ENCODE measurements at places on chromosomes 3 and 15. TPM values are rescaled to one million over a fixed set of nuclear protein-coding genes. Genes with fewer than 3 reads are reported as not detected.

The ITIH4 gene
- total RNA-seq = 5.0 TPM

The RAMAC gene
- 13.9 TPM for total RNA-seq

The GUCA1C gene
- 5.8 TPM for total RNA-seq

DNA sequence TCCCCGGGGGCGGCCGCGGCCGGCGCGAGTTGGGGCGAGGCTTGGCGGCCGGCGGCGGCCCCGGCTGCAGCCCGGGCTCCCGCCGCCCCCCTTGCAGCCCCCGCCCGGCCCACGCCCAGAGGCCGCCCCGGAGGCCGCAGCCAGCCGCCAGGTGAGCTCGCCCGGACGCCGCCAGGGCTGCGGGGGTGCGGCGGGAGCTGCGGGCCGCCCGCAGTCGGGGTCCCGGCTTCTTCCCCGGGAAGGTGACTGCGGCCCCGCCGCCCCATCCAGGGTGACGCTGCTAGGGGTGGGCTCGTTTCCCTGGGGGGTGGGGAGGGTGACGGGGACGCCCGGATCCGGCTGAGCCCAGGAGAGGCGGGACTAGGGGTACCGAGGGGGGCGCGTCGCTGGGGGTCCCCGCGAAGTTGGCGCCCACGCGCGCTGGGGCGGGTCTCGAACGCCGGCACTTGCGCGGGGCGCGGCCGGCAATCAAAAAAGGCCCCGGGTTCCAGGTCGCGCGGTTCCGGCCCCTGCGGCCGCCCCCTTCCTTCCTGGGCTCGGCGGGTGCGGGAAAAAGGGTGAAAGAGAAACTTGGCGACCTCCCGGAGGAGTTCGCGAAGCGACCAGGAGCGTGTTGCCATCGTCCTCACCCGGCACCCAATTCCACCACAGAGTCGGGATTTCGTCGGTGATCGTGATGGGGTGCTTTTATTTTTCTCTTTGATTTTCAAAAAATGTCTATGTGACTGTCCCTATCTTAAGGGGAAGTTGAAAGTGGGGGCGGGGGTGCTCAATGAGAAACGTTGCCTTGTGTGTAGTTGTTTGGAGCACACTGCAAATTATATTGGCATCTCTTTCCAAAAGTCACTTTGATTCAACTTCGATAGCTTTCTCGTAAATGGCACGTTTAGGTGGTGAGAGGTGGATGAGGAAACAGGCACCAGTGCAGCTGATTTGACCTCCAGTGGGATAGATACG is 619 bp downstream of the ATXN7 start:
- peak; percentile 45 for DNase-seq
- H3K4me1 ChIP-seq = peaks cover 31% of the 10 kb centered on the region
- peak overlapping the region; percentile 90 for H3K27ac ChIP-seq
- H3K27me3 ChIP-seq = no peaks in the 10 kb centered on the region

GRCh38 chr3:15858547-15859506 is 61.0 kb upstream of the ANKRD28 start:
- no peaks in the 10 kb centered on the region for H3K27me3 ChIP-seq
- H3K27ac ChIP-seq = peak overlapping the region; percentile 81
- H3K36me3 ChIP-seq = no peaks in the 10 kb centered on the region
- peak; percentile 19 for DNase-seq
- H3K4me3 ChIP-seq = peak overlapping the region; percentile 97

DNA sequence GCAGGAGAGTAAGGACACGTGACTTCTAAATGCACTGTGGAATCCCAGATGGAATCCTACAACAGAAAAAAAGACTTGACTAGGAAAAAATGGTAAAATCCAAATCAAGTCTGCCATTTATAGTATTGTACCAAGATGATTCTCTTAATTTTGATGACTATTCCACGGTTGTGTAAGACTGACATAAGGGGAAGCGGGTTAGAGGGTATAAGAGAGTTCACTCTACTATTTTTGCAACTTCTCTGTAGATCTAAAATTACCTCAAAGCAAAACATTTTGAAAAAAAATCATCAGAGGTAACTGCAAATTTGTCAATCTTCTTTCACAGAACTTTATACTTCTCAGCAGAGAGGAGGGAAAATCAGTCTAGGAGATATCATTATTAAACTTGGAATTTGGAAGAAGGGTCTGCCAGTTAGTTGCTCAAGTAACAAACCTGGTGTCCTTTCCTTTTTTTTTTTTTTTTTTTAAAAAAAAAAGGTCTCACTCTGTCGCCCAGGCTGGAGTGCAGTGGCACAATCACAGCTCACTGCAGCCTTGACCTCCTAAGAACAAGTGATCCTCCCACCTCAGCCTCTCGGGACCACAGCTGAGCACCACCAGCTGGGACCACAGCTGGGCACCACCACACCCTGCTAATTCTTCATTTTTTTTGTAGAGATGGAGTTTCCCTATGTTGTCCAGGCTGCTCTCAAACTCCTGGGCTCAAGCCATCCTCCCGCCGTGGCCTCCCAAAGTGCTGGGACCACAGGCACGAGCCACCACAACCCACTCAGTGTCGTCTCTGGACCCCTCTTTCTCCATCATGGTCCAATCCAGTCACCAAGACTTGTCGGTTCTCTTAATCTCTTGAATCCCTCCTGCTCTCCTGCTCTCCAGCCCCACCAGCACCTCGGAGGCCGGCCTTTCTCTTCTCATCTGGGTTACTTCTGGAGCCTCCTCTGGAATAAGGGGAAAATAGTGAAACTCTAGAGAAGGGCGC is 14.9 kb upstream of the HES1 start:
- H3K27me3 ChIP-seq = peaks cover 77% of the 10 kb centered on the region
- H3K4me1 ChIP-seq = no peaks in the 10 kb centered on the region
- DNase-seq = no peak
- H3K36me3 ChIP-seq = no peaks in the 10 kb centered on the region
